ENCODE measurements at places on chromosomes 16 and 17. TPM values are rescaled to one million over a fixed set of nuclear protein-coding genes. Genes with fewer than 3 reads are reported as not detected.

- peaks cover 15% of the 10 kb centered on the region for H3K27me3 ChIP-seq
- peak overlapping the region; percentile 72 for H3K4me3 ChIP-seq
- H3K36me3 ChIP-seq: no peaks in the 10 kb centered on the region
- peaks cover 13% of the 10 kb centered on the region for H3K4me1 ChIP-seq
- H3K27ac ChIP-seq: peak overlapping the region; percentile 90
Observed at GRCh38 chr17:57954397-57955182, 622 bp downstream of the CUEDC1 start.

- no peak for DNase-seq
- no peaks in the 10 kb centered on the region for H3K27me3 ChIP-seq
- H3K4me1 ChIP-seq: no peaks in the 10 kb centered on the region
- no peak overlapping the region for H3K4me3 ChIP-seq
- H3K27ac ChIP-seq: no peak overlapping the region
- H3K36me3 ChIP-seq: peaks cover 4% of the 10 kb centered on the region
Observed at GRCh38 chr16:88070341-88070740, 119.1 kb downstream of the BANP start.

DNA sequence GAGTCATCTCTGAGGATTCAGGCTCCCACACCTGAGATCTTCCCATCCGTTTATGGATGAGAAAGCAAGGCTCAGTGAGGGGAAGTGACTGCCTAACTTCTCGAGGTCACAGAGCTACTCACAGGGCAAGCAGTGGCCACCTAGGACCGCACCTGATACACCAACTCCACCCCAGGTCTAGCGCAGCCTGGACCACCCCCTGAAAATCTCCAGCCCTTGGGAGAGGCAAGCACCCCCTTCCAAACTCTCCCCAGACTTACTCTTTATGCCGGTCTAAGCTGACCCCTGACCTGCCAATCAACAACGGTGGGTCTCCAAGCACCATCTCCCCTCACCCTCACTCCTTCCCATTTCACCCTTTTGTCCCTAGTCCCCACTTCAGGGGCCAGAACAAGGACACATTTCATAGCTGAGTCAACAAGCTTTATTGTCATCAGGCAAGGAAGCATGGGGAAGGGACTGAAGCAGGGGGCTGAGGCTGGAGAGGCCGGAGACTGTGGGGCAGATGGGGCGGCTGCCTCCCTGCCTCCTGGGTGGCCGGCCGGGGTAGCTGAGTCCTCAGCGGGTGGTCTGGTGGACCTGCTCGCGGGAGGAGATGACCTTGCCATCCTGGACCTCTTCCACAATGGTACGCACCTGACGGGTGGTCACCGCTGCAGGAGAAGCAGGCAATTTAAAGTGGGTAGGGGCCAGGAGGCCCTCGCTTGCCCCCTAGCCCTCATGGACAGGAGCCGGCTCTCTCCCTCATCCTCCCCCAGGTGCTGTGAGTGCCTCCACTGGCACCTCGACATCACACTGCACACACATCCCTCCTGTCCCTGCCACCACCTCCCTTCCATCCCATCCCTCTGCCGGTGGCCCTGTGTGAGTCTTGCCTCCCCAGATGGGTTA, 5.1 kb downstream of the KRT17 start:
- no peaks in the 10 kb centered on the region for H3K4me1 ChIP-seq
- no peaks in the 10 kb centered on the region for H3K36me3 ChIP-seq
- H3K4me3 ChIP-seq: no peak overlapping the region
- H3K27ac ChIP-seq: no peak overlapping the region
- H3K27me3 ChIP-seq: no peaks in the 10 kb centered on the region

DNA sequence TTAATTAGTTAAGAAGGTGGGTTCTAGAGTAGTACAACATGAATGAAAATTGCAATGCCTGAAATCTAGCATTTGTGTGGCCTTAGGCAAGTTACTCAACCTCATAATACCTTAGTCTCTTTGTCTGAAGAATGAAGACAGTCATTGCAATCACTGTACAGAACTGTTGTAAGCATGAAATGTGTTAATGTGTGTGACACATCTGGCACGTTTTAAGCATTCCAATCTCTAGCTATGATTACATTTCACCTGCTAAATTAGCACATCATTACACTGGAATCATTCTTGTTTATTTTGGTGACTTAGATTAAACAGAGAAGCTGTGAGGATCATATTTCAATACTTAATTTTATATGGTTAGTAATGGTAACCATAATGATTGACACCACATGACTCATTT, 629.7 kb upstream of the KIF2B start:
- no peak overlapping the region for H3K4me3 ChIP-seq
- no peak for DNase-seq
- H3K27me3 ChIP-seq: no peaks in the 10 kb centered on the region
- no peak overlapping the region for H3K27ac ChIP-seq
- H3K36me3 ChIP-seq: no peaks in the 10 kb centered on the region
- H3K4me1 ChIP-seq: no peaks in the 10 kb centered on the region

GRCh38 chr16:14562691-14563491, 67.2 kb downstream of the PARN start:
- H3K27me3 ChIP-seq: no peaks in the 10 kb centered on the region
- DNase-seq: no peak
- H3K27ac ChIP-seq: no peak overlapping the region
- no peak overlapping the region for H3K4me3 ChIP-seq

The DYNLRB2 gene
- total RNA-seq: 0.59 TPM

The SEPTIN12 gene
- total RNA-seq: 0.40 TPM

The RECQL5 gene
- total RNA-seq: 54.3 TPM

All from endodermal cell (in vitro differentiated cells).